ENCODE measurements at places on chromosomes 1 and 21. TPM values are rescaled to one million over a fixed set of nuclear protein-coding genes. Genes with fewer than 3 reads are reported as not detected.

- DNase-seq: no peak
Observed at GRCh38 chr1:150299716-150300115, 6.1 kb downstream of the MRPS21 start.

DNA sequence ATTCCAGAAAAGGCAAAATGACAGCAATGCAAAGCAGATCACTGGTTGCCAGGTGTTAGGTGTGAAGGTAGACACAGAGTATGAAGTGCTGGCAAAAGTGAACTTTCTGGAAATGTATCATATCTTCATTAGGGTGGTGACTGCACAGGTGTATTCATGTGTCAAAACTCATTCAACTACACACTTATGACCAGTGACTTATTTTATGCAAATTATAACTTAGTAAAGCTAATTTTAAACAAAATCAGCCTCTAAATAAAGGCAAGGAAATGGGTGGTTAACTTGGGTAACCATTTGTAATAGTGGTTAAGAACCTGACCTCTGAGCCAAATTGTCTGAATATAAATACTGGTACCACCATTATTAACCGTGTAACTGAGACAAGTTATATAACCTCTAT, 7.4 kb downstream of the COP1 start:
- DNase-seq: no peak

DNA sequence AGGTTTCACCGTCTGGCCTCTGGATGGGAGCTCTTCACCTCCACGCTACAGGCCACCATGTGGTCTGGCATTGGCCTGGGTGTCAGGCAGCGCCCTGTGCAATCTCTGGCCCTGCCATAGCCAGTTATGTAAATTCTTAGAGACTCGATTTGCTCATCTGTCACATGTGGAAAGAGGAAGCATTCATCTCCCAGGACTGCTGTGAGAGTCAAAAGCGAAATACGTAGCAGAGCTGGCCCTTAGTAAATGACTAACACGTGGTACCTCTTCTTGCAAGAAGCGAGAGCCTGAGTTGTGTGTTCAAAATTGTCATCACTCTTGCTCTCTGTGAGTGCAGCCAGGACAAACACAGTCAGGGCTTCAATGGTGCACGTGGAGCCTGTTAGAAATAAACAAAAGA, 159.0 kb upstream of the BACE2 start:
- no peak for DNase-seq

- DNase-seq: no peak
Observed at GRCh38 chr1:232381394-232382100, 248.4 kb downstream of the SIPA1L2 start.

DNA sequence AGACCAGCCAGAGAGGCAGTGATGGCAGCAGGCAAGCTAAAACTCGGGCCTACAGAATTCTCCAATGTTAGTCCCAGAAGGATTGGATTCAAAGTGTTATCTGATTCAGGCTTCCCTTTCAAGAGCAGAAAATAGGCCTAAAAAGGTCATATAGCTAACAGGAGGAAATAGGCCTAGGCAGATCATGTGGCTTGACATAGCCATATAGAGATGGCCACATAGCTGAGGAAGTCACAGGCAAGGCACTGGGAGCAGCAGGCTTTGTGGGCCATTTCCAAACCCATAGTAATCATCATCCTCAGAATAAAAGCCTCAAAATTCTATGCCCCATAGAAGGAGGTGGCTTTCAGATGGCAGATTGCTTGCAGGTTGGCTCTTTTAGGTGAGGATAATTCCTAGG, 29.0 kb upstream of the LMO4 start:
- DNase-seq: no peak

DNA sequence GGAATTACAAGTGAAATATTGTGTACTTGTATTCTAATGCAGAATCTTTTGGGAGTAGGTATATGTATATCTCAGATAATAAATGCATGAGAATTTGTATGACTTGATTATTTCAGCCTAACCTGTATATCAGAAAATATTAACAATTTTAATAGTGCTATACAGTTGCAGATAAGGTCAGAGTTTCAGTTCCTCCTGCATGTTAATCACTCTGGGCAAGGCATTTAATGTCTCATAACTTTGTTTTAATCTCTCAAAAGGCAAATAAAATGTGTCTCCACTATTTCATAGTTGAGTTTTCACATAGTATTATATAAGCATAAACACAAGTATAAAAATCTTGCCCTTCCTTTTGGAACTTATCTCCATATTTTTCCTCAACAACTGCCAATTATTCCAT, 352.5 kb downstream of the KCNT2 start:
- DNase-seq: no peak

DNA sequence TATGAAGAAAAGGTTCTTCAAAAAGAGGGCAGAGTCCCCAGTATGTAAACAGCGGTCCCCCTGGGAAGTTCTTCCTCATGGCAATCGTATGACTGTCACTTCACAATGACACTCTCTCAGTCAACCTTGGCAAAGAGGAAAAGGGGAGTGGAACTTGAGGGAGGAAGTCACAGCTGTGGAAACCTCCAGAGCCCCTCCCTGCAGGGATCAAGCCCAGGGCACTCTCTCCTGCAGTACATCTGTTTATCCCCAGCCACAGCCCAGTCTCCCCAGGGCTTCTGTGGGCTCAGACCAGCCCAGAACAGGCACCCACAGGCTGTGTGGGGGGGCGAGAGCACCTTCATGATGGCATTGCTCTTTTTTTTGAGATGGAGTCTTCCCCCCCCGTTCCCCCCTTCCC, 2.0 kb downstream of the ATP13A2 start:
- no peak for DNase-seq

GRCh38 chr1:17632541-17633184, 93.2 kb downstream of the ARHGEF10L start:
- DNase-seq: no peak

- DNase-seq: no peak
Observed at GRCh38 chr1:69533343-69533742, 34.4 kb upstream of the LRRC7 start.

GRCh38 chr1:97623220-97623619, 297.6 kb downstream of the DPYD start:
- no peak for DNase-seq

- no peak for DNase-seq
Observed at GRCh38 chr1:195951313-195951712, 656.9 kb downstream of the KCNT2 start.

DNA sequence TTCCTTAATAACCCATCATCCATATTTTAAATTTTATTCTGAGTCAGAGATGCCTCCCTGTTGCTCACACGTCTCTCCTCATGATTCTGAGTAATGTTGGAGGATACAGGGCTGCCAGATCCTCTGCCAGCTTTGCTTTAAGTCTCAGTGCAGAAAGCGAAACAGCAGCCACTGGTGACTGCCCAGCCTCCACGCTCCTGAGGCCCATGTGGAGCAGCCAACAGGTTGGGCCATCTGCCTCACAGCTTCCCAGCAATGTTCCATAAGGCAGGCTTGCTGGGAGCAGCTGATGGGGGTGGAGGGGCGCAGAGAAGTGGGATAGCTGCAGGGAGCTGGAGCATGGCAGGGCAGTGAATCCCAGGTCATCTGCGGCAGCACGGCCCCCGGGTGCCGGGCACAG, 104.2 kb downstream of the IGSF21 start:
- no peak for DNase-seq

DNA sequence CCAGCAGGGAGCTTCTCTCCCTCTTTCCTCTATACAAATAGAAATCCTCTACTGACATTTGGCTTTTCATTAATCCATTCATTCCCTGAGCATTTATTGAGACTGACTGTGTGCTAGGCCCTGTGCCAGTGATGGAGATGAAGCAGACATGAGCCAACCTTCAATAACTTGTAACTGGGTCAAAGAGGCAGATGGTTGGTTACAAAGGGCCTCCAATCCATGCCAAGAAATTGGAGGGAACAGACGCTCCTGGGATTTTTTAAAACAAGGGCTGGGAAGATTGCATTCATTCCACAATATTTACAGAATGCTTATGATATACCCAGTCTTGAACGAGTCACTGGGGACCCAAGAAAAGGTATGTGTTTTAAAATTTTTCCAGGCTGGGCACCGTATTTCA, 6.2 kb downstream of the HPCAL4 start:
- no peak for DNase-seq

GRCh38 chr1:31717341-31717740, 13.5 kb upstream of the COL16A1 start:
- DNase-seq: no peak

DNA sequence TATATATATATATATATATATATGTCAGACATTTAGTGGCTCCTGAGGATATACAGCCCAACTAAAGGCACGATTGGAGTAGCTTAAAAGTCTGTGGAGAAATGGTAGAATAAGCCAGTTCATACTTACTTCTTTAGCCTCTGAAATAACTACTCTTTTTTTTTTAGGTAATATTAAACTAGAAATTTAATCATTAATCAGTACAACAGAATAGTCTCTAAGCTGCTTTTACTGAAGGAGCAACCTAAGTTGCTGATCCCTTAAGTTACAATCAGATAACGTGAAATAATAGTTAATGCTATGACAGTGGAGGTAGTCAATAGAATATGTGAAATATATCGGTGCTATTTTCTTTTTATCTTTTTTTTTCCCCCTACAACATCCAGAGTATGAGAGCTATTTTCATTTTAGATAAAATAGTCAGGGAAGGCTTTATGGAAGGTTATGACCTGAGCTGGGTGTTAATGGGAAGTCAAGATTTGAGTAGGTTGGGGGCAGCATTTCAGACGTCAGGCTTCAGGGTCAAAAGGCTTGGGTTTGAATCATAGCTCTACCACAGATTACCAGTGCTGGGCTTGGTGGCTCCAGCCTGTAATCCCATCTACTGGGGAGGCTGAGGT, 15.6 kb downstream of the ZMPSTE24 start:
- DNase-seq: no peak

DNA sequence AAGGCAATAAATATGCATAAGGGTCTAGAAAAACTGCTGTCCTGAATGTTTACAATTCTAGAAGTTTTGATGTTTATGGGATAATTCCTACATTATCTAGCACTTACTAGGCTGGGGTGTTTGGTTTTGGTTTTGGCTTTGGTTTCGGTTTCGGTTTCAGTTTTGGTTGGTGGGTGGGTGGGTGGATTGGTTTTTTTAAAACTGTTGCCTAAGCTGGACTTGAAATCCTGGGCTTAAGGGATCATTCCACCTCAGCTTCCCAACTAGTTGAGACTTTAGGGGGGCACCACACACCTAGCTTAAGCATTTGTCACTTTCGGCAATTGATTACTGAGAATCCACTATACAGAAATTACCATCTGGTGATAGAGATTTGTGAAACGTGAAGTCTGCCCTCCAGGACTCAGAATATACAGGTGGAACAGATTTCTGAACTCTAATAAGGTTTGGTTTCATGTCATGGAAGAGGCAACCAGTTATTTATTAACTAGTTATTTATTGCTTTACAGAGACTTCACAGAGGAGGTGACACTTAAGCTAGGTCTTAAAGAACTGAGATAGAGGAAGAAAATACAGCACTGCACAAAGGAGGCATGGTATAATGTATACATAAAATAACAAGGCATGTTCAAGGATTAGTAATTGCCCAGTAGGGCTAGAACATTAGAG, 69.6 kb downstream of the PIK3R3 start:
- no peak for DNase-seq

DNA sequence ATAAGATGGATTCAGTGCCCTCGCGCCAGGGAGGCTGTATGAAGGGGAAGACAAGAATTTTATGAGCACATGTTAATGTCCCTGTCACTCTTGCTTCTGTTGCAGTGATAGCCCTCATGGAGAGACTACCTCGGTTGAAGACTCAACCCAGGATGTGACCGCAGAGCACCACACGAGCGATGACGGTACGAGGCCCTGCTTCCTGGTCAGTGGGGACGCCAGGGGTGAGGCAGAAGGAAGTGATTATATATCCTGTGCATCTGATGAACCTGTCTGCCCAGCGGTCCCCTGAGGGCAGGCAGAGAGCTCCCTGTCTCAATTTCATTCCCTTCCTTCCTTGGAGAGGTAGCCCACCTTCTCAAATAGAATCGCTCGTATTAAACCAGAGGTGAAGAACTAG, 20.0 kb upstream of the IKBKE start:
- DNase-seq: no peak

GRCh38 chr1:162416215-162416614, 4.3 kb upstream of the SH2D1B start:
- no peak for DNase-seq

DNA sequence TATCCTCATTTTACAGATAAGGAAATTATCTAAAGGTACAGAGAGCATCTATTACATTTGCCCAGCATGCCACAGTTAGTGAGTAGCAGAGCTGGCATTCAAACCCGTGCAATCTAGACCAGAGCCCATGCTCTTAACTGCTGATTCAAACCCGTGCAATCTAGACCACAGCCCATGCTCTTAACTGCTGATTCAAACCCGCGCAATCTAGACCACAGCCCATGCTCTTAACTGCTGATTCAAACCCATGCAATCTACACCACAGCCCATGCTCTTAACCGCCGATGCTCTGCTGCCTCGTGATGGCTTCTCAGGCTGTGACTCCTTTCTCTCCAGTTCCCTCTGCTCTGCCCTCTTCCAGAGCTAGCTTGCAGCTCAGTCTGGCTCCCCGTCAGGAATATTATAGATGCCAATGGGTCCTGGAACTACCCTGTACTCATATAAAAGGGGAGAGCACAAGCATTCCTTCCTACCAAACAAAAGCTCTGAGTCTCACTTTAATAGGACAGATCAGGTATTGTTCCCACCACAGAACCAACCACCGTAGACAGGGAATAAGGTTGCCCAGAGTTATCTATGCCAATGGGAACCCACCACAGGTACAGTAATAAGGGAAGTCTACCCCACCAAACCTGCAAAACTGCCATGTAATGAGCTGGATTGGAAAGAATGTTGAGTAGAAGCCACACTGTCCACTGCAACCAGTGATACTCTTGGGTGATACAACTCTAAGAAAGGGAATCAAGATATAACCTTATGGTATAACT, 78.4 kb downstream of the SMYD3 start:
- no peak for DNase-seq

DNA sequence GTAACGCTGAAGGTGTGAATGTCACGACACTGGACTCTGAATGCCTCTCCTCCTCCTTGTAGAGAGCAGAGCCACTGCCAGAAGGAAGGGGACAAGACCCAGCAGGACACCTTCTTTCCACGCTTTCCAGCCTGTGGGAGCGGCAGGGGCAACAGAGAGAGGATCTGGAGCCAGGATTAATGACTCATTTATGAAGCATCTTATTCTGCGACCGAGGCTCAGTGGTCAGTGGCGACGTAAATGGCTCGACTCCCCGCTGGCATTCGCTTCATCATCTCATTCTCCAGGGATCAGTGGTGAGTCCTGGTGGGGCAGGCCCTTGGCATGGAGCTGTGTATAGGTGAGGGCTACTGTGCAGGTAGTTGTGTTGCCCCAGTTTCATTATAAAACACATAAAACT, 4.6 kb downstream of the SLC37A1 start:
- DNase-seq: no peak

- DNase-seq: no peak
Observed at GRCh38 chr1:186772228-186772627, 56.5 kb upstream of the PLA2G4A start.

The AGT gene
- total RNA-seq: 71.0 TPM

The FCAMR gene
- not detected for total RNA-seq

The TTC22 gene
- total RNA-seq: 0.08 TPM

The DLGAP3 gene
- total RNA-seq: 0.11 TPM

The TSTD1 gene
- total RNA-seq: 12.0 TPM

The IFNLR1 gene
- total RNA-seq: 2.3 TPM

The IKBKE gene
- 0.97 TPM for total RNA-seq

The DDI2 gene
- total RNA-seq: 23.7 TPM

The MAP3K21 gene
- total RNA-seq: 0.27 TPM

The POU3F1 gene
- not detected for total RNA-seq

Measured in cardiac septum (tissue), 1 donor.